ENCODE measurements at places on chromosomes 5 and 9.

GRCh38 chr5:129963359-129963758 is 59.1 kb downstream of the CHSY3 start:
- no peak for DNase-seq

DNA sequence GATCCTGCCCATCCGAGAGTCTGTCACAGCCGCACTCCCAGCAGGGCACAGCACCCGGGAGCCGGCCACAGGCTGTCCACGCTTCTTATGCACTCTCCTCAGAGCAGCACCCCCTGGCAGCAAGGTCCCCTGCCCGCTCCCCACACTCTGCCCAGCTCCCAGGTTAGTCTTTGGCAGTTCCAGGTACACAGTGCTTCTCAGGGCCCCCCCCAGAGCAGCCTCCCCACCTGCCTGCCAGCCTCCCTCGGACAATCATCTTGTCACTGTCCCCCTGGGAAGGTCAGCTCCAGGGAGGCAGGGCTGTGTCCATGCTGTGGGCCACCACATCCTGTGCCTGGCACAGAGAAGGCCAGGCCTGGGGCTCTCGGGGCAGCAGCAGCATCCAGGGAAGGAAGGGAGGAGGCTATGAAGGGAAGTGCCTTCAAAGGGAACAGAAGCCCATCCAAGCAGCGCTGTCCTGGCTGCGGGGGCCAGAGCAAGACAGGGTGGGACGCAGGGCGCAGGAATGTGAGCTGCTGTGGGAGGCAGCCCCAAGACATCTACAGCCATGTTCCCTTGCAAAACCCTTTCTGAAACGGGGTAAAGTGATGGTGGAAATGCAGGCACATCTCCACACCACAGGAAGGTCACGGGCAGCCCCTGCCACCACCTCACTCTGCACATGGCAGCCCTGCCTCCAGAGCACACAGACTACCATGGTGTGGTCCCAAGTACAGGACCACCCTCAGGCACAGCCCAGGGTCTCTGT is 68.6 kb upstream of the ADAMTS2 start:
- DNase-seq = no peak

- DNase-seq = no peak
These were observed 52.2 kb upstream of the TESK1 start for GRCh38 chr9:35552837-35553236.

DNA sequence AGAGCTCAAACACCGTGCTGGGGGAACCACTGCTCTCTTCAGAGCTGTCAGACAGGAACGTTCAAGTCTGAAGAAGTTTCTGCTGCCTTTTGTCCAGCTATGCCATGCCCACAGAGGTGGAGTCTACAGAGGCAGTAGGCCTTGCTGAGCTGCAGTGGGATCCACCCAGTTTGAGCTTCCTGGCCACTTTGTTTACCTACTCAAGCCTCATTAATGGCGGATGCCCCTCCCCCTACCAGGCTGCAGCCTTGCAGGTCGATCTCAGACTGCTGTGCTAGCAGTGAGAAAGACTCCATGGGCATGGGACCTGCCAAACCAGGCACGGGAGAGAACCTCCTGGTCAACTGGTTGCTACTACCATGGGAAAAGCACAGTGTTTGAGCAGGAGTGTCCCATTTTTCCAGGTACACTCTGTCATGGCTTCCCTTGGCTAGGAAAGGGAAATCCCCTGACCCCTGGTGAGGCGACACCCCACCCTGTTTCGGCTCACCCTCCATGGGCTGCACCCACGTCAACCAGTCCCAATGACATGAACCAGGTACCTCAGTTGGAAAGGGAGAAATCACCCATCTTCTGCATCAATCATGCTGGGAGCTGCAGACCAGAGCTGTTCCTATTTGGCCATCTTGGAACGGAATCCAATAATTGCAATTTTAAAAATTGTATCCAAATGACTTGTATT is 246.9 kb upstream of the ADAMTS16 start:
- no peak for DNase-seq

DNA sequence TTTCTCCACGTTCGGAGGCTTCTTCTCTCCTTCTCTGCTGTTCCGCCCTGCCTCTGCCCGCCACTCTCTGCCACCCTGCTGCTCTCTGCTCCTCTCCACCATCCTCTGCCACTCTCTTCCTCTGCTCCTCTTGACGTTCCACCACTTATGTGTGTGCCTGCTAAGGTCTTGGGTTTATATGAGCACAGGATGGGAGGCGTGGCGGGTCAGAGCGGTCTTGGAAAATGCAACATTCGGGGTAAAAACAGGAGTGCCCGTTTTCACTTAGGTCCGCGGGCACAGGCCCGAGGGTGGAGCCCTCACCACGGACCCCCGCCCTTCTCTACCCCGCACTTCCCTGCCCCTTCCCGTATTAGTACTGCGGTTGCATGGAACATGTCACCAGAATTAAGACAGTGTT is 114.4 kb upstream of the FBXL7 start:
- no peak for DNase-seq

GRCh38 chr9:20508242-20508641 is 114.1 kb downstream of the MLLT3 start:
- DNase-seq = peak; percentile 67

GRCh38 chr5:163580516-163580915 is 75.1 kb downstream of the MAT2B start:
- no peak for DNase-seq

- DNase-seq = no peak
These were observed 49.3 kb upstream of the SPTLC1 start for GRCh38 chr9:92164490-92164889.

DNA sequence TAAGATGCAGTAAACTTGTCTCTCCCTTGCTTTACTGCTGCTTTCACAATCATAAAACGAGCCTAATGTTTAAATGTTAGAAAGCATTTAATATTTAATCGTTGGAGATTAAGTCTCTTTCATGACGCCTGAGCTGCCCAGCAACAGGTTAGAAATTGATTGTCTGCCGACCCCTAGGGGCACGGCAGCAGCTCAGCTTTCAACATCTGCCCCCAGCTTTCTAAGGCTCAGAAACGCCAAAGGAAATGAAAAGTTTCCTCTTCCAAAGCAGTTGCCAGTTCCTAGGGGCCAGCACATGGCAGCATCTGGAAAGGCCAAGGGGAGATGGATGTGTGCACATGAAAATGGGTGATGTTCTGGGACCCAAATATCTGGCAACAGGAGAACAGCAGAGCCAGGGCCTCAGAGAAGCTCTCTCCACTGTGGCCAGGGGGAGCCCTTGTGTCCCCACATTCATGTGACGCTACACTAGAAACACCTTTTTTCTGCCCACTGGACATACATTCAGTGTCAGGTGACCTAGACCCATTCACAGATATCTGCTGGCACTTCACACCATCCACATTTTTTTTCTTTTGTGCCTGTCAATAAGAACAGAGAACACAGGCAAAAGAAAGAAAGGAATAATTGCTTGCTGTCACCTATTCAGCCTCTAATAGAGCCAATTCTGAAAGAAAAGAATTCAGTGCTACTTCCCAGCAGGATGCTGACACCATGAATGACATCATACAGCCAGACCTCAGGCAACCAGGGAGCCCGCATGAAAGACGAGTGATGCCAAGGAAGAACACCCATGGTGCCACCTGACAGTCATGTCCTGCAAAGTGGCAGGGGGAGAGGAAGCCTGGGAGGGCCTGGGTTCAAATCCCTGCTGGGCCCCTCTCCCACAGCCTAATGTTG is 205.0 kb upstream of the TAS2R1 start:
- DNase-seq = no peak

GRCh38 chr5:122977319-122977718 is 59.2 kb downstream of the PPIC start:
- no peak for DNase-seq

- no peak for DNase-seq
These were observed 155.3 kb upstream of the KLF4 start for GRCh38 chr9:107644733-107645463.

DNA sequence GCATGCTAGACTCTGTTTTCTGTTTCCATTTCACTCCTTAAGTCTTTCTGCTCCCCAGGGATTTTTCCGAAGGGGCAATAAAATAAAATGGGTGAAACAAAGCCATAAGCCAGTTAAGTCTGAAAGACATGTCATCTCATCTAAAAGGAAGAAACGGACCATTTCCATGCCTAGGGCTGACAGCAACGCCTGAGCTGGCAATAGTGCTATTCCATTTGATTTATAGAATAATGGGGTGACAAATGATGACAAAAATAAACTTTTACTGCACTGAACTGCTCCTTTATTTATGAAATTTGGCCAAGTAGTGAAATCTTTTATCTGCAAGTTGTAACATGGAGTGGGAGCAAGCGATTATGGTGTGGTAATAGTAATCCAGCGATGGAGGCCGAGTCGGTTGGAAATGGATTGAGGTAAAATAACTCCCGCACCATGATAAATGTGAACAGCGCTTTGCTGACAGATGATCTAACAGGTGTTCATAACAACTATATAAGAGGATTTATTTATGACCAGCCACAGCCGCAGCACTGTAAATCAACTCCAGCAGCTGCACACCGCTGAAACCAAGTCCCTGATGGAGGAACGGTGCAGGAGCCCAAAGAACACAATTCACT is 219.8 kb upstream of the TBCA start:
- no peak for DNase-seq

GRCh38 chr5:180472269-180472668 is 21.9 kb upstream of the CNOT6 start:
- DNase-seq = no peak

DNA sequence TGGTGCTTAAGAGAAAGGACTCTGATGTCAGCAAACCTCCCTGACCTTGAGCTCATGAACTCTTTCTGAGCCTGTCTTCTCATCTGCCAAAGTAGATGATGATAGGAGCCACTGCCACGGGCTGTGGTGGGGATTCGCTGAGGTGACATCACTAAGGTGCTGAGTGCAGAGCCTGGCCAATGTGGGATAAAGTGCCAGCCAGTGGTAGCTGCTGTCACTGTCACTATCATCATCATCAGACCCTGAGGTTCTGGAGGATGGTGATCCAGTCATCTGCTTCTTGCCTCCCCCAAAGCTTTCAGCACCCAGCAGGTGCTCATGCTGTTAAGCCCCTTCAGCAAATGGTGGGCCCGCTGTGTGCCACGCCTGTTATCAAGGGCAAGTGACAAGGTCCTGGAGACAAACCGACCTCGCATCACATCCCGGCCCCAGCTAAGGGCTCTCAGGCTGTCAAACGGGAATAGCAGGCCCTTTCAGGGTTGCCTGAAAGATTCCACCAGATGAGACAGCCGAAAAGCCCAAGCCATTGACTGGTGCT is 6.4 kb downstream of the FPGS start:
- DNase-seq = no peak

GRCh38 chr9:40925149-40925548 is 203.3 kb downstream of the FOXD4L6 start:
- no peak for DNase-seq

Measured in activated CD4-positive, alpha-beta T cell treated with anti-CD3 and anti-CD28 coated beads, Interleukin-10, Interleukin-2, amounts not matched to agents 100 ng/mL and 50 ng/mL, durations not matched to agents 16 hours and 8 hours (primary cell).